ENCODE measurements at places on chromosomes 16 and 17.
A peak's percentile ranks its signal among the peaks of the same experiment; 100 is the strongest.

DNA sequence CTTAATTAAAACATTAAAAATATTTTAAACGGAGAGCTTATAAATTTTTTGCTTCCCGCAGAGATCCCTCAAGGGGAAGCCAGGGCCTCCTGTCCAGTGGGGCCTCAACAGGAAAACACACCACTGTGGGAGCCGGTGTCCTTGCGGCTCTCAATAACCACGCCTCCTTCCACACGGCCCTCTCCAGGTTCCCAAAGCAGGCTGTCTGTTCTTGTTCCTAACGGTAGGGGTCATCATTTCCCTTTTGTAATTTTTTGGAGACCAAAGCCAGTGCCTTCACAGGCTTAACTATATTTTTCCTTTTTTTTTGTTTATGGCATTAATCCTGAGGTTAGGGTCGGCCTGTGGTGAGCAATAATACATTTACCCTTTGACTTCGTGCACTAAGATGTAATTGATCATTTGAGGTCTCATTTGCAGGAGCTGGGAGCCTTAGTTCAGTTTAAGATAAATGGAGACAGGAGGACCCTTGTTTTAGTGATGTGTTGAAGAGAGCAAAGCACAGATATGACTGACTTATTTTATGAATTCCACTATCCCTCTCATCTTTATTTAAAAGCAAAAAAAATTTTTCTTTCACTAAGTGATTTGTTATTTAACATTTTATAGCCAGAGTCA, 77.5 kb upstream of the N4BP1 start:
- DNase-seq: no peak

DNA sequence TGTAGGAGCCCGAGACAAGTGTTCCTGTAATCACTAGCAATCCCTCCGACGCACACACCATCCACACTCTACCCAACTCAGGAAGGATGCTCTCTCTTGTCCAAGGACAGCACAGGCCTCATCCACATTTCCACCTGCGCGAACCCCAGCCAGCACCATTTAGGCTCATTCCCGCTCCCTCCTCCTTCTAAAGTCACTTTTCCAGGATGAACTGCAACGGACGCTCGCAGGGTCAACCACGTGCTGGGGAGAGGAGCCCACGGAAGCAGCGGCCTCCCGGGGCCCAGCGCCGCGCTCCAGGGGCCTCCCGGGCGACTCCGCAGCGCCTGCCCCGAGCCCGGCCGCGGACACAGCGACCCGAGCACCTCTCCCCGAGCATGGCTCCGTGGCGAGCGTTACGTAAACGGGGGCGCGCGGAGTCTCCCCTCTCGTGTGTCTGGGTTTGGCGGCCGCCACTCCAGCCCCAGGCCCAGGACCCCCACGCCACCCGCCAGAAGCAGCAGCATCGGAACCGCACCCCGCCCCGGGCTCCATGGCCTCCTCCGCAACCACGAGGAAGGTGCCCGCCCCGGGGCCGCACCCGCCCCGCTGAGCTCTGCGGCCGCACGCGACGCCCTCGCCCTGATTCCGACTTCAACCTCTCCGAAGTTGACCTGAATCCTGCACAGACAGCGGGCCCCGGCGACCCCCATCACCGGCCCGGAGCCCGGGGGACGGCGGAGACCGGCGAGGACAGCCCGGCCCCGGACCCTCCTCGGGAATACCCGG, 668 bp downstream of the USP36 start:
- DNase-seq: peak; percentile 45

GRCh38 chr16:14263769-14264168, 192.7 kb downstream of the MRTFB start:
- no peak for DNase-seq

DNA sequence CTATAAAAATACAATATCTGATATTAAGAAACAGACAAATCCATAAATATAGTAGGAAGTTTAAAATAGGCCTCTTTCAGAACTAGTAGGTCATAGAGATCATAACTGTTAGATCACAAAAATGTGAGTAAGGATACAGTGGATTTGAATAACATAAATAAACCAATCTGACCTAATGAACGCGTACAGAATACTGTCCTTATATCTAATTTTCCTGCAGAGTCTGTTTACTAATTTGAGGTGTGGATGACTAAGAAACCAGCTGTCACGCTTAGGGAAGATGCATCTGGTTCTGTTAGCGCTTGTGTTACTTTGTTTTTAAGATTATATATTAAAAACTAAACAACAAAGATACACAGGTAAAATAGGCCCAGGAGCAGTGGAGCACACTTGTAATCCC, 14.8 kb downstream of the CPD start:
- DNase-seq: no peak

DNA sequence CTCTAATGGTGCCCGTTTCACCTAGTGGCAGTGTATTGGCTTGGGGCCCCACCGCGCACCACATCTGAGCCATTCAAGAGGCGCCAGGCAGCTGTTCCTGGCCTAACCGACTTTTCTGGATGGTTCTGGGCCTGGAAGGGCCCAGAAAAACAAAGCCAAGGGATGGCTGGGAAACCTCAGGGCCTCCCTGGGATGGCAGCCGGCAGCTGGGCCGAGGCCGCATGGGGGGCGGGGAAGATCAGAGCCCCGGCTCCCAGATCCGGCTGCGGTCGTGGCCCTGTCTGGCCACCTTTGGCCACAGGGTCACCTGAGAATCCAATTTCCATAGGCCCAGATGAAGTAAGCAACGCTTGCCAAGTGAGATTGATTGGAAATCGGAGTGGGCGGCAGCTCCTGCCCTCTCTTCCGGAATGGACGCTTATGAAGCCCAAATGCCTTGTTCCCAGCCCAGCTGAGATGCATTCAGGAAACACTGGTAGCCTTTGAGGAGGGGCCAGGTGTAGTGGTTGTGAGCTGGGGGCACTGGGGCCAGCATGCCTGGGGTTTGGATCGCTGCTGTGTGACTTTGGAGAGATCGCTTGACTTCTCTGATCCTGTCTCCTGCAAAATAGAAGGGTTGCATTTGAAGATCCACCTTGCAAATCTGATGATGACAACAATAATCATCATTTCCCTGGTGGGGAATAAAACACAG, 163.8 kb upstream of the GSE1 start:
- no peak for DNase-seq

DNA sequence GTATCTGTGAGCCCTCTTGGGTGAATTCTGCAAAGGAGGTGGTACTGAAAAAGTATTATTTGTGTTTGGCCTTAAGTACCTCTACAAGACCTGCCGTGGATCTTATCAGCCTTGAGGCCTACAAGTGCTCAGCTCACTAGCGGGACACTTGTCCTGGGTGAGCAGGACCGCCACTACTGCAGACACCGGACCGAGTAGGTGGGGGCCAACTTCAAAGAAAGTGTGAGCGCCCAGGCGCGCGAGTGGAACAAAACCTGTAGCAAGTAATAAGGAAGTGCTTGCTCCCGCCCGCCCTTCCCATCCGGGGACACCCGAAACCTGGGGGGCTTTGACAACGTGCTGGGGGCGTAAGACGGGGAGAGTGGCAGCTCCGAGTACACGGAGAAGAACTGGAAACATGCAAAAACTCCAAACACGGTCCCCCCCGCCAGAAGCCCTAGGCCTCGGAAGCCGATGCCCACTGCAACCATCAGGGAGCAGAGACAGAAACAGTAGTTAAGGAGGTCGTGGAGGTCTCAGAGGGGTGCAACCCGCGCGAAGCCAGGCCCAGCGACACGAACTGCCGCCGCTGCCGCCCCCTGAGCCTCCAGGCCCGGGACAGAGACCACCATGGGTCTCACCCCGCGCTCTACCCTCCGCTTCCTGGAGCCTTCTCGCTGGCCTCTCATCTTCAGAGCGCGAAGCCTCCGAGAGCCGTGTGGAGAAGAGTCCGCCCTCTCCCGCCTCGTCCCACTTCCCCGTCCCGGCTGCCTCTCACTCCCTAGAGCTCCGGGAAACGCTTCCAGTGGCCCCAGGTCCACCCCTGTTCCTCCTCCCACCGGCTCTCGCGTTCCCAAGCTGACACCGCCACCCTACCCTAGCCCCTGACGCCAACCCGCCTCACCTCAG, 537 bp downstream of the CNOT1 start:
- peak; percentile 40 for DNase-seq

DNA sequence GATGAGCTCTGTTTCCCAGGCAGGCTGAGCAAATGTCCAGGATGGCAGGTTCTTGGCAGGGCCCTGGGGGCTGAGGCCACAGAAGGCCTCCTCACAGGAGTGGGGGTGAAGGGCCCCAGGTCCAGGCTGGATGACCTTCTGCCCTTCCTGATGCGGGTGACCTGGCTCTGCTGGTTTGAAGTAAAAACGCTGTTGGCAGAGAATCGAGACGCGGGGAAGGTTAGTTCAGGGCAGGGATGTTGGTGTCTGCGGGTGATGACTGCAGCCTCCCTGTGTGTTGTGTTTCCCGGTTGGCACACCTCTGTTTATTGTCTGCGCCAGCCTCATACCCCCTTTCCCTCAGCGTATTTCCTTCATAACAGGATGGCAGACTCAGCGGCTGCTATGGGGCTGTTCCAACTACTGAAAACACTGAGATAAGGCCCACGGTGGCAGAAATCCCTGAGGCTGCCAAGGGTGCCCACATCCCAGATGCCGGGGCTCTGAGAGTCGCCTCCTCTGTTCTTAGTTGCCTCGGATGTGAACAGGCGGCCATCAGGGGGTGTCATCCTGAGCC, 104.6 kb downstream of the METRNL start:
- no peak for DNase-seq
